Psoas muscle (tissue), 8 donors: ENCODE measurements at places on chromosomes 5 and 9. TPM values are rescaled to one million over a fixed set of nuclear protein-coding genes. Genes with fewer than 3 reads are reported as not detected.

- DNase-seq = no peak
Observed at GRCh38 chr9:728535-728934, 113.0 kb upstream of the DMRT1 start.

DNA sequence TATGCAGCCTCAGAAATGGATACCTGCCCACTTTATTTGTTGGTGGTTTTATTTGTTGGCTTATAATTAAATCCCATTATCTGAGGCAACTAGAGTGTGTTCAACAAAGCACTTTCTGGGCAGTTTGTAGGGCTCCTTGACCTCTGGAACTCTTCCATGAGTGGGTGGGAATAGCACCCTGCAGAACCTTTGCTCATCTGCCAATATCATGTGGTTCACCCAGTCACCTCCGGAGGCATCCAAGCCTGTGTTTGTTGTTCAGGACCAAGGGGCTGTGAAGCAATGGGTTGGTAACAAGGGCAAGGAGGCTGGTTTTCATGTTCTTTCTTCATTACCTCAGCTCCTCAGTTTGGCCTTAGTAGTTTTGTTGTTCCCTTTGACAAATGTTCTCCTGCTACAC is 314.0 kb downstream of the NDUFS4 start:
- DNase-seq = no peak

- DNase-seq = no peak
Observed at GRCh38 chr9:21708260-21708711, 94.2 kb upstream of the MTAP start.

- DNase-seq = peak; percentile 87
Observed at GRCh38 chr9:98796364-98797101, at the start of gene ANKS6. Gene ANKS6, minus strand, starts transcription at chr9:98796555. Its CDS starts 64 bp downstream, at chr9:98796491.

The SPINK13 gene
- 0.25 TPM for polyA plus RNA-seq

The FCHSD1 gene
- 1.3 TPM for polyA plus RNA-seq
